ENCODE measurements at places on chromosomes 6 and 20.

DNA sequence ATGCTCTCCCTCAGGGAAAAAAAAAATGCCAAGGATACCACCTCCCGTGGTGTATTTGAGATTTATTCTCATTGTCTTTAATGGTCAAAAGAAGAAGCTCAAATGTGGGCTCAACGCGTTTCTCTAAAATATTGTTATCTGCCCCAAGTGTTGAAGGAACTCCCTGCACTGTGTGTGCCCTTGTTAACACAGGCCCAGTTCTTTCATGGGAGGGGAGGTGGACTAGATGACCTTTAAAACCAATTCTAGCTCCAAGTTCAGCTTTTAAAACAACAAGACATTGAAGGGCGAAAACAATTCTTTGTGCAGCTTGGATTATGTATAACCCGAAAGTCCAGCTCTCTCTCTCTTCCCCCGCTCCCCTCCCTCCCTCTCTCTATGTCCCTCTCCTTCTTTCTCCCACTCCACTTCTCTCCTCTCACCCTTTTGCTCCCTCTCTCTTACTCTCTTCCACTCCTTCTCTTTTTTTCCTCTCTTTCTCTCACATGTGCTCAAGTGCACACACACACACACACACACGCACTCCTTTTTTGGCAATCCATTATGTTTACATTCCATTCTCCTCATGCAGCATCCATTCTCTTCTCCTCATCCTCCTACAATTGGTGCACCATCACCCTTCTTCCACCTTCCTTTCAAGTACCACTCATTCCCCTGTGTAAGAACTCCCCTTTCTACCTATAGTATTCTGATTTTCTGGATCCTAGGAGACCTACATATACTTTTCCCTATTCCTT, 8.5 kb downstream of the HLA-DMB start:
- DNase-seq: no peak

GRCh38 chr6:139904568-139904967, 530.1 kb upstream of the CITED2 start:
- DNase-seq: no peak

GRCh38 chr20:50330504-50331313, 140.1 kb downstream of the CEBPB start:
- no peak for DNase-seq

DNA sequence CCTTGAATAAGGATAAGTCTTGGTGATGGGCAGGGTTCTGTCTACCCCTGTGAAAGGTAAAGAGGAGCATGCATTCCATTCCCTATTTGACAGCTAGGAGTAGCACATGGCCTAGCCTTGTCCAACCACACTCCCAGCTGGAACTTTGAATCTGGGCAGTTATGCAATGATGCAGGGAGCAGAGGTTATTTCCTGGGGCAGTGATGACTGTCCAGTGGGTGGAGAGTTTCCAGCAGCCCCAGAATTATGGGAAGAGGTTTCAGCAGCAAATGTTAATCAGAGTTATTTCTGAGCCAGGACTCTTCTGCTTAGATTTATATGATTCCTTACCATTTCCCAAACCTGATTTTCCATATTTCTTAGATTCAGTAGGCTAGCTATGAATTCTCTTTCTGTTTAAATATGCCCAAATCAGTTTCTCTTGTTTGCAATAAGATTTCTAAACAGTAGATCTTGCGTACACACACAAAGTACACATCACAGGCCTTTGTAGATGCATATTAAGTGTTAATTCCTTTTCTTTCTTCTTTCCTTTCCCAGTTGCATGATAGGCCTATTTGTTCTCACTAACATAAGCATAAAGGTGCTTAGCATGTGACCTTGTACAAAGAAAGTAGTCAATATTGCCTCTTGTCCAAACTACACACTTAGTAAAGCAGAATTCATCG, 17.3 kb upstream of the TXLNB start:
- DNase-seq: no peak

- no peak for DNase-seq
These were observed 109.2 kb upstream of the ADGRF1 start for GRCh38 chr6:47151232-47151898.

DNA sequence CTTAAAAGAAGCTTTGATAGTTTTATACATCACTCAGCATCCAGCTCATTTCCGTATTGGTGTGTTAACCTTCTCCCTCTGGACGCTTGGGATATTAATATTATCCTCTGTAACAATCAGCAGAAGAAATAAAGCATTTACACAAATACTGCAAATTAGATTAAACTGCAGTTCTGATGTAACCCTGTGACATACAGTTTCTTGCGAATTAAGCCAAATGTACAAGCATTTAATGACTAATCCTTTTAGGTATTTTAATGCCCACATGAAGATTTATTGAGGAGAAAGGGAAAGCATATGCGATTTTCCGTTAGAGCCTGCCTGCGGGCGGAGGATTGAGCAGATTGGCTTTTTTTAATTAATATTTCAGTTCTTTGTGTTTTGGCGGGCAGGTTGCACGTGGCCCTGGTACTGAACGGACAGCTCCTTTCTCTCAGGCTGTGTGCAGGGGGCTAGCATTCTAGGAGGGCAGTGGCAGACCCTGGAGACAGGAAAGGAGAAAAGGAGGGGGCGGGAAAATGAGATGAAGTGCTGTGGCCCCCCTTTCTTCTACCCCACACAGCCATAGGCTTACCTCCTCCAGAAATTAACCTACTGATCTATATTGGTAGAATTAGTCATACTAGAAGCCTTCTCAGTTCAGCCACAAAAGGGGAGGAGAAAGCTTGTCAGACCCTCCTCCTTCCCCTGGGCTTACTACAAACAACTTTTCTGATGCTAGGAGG, 14.1 kb upstream of the TFAP2D start:
- no peak for DNase-seq

DNA sequence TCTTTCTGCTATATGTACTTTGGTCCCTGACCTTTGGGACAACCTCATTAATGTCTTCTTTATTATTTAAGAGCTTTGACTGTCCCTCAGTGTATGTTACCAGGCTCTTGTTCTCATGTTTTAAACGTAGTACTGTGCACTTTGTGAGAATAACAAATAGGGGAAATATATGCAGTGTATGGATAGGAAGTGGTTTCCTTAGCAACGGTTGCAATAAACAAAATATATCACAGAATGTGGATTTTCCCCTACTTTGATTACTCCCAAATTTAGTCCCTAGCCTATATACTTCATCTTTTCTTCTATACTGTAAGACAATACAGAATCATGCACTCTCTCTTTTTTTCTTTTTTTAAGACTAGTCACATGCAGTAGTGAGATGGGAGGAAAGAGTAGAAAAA, 123.8 kb upstream of the AKIRIN2 start:
- no peak for DNase-seq

- DNase-seq: no peak
These were observed 464.4 kb upstream of the CHD6 start for GRCh38 chr20:42082611-42083010.

DNA sequence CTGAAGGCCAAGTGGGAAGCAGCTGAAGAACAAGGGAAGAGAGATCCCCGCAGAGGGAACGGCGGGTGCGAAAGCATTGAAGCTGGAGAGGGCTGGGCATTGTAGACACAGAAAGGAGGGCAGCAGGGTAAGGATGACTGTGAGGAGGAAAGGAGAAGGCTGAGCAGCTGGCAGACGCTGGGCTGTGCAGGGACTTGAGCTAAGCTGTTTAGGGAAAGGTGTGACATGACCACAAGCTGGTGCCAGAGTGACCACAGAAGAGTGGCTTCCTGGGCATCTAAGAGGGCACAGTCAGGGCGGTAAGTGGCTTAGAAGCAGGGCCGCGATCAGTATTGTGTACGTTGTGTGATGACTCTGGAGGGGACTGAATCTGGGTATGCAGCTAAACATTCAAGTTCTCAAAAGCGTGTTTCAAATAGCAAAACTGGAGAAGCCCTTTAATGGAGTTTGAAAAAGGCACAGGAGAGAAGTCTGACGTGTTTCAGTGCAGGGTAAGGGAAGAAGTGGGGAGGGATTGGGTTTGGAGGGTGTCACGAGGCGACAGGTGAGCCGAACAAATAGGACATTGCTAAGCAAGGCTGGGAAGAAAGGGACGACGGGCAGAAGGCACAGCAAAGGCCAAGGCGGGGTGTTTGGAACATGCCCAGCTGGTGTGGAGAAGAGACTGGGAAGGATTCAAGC, 46.1 kb upstream of the ARFGEF2 start:
- DNase-seq: no peak

- DNase-seq: no peak
These were observed 9.4 kb downstream of the PLAGL1 start for GRCh38 chr6:143998686-143999085.

- DNase-seq: no peak
These were observed 246.1 kb upstream of the RIN2 start for GRCh38 chr20:19511931-19512330.

GRCh38 chr6:139129284-139129683, 5.6 kb upstream of the HECA start:
- DNase-seq: no peak

DNA sequence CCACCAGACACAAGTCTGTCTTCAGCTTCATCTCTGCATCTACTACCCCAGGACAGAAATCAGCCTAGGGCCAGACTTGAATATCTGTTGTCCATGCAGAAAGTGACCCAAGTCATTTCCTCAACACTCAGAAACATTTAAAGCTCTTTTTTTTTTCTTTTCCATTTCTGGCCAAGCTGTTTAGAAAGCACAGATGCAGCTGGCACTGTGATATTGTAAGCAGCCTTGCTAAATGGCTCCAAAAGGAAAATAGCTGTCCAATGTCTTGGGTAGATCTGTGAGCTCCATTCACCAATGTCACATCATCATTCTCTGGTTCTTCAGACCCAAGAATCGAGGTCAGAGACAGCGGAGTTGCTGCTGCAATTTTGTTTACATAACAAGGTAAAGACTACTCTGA, 174.2 kb downstream of the PDE7B start:
- no peak for DNase-seq

DNA sequence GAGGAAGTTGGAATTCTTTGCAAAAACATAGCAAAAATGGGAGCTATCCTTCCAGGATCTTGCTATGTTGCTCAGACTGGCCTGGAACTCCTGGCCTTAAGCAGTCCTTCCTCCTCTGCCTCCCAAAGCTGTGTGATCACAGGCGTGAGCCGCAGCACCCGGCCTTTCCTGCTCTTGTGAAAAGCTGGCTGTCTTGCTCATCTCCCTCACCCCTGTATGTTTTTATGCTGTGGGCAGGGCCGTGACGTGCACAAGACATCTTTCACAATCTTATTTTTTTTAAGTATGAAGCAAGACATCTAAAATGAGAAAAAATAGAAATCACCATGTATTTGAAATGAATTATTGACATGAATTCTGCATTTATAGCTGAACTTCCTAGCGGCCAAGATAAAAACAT, 110.4 kb downstream of the SAMD5 start:
- no peak for DNase-seq

DNA sequence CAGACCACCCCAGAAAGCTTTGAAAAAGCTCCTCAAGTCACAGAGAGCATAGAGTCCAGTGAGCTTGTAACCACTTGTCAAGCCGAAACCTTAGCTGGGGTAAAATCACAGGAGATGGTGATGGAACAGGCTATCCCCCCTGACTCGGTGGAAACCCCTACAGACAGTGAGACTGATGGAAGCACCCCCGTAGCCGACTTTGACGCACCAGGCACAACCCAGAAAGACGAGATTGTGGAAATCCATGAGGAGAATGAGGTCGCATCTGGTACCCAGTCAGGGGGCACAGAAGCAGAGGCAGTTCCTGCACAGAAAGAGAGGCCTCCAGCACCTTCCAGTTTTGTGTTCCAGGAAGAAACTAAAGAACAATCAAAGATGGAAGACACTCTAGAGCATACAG, 39.6 kb downstream of the ZBTB2 start:
- DNase-seq: no peak

- no peak for DNase-seq
These were observed 13.8 kb downstream of the MMP24 start for GRCh38 chr20:35240083-35240810.

- no peak for DNase-seq
These were observed 7.5 kb downstream of the SYCP2 start for GRCh38 chr20:59925899-59926298.

GRCh38 chr6:14875481-14876063, 370.3 kb upstream of the JARID2 start:
- no peak for DNase-seq

- DNase-seq: no peak
These were observed 618.5 kb downstream of the C6orf118 start for GRCh38 chr6:164690702-164691500.

DNA sequence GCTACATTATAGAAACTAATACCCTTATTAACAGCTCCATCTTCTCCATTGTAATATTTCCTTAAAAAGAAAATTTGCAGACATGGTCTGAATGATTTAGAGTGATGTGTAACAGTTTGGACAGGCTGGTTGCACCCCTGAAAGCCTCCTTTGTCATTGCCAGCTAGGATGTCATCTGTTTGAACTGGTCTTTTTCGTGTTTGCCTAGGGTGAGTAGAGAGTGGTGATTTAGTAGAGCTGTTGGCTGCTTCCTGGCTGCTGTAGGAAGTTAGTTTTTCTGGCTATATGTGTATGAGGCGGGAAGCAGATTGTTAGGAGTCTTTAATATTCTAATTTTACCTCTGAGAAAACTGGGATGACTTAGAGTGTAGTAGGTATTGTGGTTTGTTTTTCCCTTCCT, 101.1 kb downstream of the ZFAND3 start:
- no peak for DNase-seq

- no peak for DNase-seq
These were observed 139.5 kb upstream of the CDH4 start for GRCh38 chr20:61112515-61112914.

GRCh38 chr6:6964675-6965074, 143.1 kb upstream of the RREB1 start:
- no peak for DNase-seq

GRCh38 chr6:45687570-45687969, 309.8 kb upstream of the SUPT3H start:
- DNase-seq: no peak

- no peak for DNase-seq
These were observed 3.0 kb upstream of the MLN start for GRCh38 chr6:33806841-33807240.

DNA sequence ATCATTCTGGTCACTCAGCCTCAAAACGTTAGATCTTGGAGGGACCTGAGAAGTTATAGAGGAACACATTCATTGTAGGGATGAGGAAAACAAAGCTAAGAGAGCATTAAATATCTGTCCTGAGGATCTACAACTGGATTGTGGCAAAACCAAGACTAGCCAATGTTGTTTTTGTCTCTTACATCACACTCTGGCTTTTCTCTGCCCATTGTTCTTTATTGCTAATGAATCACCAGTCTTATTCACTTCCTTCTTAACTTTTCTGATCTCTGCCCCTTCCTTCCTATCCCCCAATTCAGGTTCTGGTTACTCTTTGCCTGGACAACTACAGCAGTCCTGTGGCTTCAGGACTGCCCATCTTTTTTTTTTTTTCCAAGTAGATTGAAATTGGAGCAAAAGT, 57.0 kb upstream of the PREP start:
- DNase-seq: no peak

DNA sequence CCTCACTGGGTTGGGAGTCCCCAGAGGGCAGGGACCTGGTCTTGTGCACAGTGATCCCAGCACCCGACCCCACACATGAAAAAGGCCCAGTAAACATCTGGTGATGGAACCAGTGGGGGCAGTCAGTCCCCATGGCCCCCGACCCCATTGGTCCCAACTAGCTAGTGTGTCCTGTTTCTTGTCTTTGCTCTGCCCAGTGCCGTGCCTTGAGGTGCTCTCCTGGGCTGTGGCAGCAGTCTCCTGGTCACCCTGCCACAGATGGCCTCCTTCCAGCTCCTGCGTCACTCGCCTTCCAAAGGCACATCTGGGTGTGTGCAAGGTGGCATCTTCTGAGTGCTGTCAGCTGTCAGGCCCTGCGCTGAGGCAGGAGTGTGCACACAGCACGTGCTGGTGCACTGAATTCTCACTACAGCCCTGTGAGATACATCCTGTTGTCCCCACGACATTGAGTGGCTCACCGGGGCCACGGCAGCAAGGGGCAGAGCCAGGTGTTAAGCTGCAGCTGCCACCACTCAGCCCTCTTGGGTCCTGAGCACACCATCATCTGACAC, 3.9 kb downstream of the NPEPL1 start:
- DNase-seq: no peak

Data from activated T-helper 2 cell treated with anti-CD3 and anti-CD28 coated beads, Interferon-gamma antibody, Interleukin-2, Interleukin-4, amounts not matched to agents 10 μg/mL and 5 μg/mL and 100 μg/mL, durations not matched to agents 14 hours and 24 hours and 36 hours (primary cell).